AG04450 (cell line): ENCODE measurements at places on chromosomes 2 and 18.
A peak's percentile ranks its signal among the peaks of the same experiment; 100 is the strongest.

- DNase-seq, result no peak
Observed at GRCh38 chr18:77203071-77203470, 46.6 kb upstream of the GALR1 start.

DNA sequence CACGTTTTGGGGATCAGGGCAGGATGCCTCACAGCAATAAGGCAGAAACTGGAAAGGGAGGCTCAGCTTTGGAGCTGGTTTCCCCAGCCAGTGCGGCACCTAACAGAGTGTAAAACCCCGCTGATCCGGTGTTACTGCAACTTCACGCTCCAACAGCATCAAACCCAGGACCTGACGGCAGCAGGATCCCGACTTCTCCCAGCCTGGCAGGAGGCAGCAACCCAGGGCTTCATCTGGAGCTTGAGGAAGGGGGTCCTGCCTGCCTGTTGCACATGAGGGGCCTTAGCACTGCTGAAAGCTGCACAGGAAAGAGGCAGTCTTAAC lies 209.8 kb downstream of the MGAT5 start:
- no peak for DNase-seq

GRCh38 chr2:239948100-239948881 lies 76.9 kb downstream of the NDUFA10 start:
- DNase-seq, result no peak

- DNase-seq, result no peak
Observed at GRCh38 chr18:8413751-8414150, 195.5 kb upstream of the RAB12 start.

GRCh38 chr2:120294008-120294340 lies 41.3 kb downstream of the RALB start:
- no peak for DNase-seq

DNA sequence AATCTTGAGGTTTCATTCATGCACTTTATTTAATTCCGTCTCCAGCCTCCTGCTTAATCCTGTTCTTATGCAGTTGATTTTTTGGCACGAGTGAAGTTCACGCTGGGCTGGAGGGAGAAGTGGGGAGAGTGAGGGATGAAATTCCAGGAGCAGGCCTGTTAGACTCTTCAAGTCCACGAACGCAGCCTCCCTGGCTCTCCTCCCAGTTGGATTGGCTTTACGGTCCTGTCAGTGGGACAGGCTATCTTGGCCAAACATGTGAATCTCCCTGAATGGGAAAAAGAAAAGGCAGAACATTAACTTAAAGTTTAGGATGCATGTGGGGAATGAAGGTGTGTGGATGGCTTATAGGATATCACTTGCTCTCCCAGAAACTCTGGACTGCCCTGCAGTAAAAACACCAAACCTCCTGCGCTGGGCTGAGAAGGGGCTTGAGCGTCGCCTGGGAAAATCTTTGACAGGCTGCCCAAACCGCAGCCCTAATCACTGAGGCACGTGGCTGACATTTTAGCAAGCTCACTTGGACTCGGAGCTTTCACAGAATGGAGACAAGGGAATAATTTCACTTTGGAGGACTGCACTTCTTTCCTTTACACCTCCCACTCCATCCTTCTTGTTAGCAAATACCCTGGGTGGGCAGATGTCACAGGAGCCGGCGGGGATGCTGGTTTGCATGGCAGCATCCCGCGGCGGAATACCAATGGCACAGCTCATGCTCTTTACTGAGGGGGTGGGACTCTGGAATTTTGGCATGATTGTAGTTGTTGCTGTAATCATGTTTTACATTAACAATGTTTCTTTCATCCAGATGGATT lies 93.9 kb downstream of the ACKR3 start:
- no peak for DNase-seq

GRCh38 chr2:66058675-66059074 lies 376.2 kb upstream of the MEIS1 start:
- no peak for DNase-seq

DNA sequence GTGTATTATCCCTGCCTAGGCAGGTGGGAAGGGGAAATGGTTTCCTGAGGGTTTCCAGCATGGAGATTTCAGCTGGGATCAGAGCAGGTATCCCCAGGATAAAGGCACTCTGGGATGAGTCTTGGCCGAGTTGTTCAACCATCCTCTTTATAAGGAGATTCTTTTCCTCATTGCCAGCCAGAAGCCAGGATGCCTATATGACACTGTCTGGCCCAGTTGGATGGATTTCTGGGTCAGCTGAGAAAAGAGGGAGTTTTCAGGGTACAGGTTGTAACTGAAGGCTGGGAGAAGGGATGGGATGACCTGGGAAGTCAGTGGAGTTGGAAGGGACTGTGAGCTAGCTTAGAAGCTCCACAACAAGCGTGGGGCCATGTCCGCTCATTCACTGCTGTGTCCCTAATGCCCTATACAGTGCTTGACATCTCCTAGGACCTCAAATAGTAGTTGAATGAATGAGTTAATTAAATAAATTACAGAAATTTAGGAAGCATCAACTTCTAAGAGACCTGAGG lies 8.3 kb downstream of the RHOB start:
- DNase-seq, result no peak

GRCh38 chr2:123738643-123739042 lies 286.4 kb upstream of the CNTNAP5 start:
- DNase-seq, result no peak

DNA sequence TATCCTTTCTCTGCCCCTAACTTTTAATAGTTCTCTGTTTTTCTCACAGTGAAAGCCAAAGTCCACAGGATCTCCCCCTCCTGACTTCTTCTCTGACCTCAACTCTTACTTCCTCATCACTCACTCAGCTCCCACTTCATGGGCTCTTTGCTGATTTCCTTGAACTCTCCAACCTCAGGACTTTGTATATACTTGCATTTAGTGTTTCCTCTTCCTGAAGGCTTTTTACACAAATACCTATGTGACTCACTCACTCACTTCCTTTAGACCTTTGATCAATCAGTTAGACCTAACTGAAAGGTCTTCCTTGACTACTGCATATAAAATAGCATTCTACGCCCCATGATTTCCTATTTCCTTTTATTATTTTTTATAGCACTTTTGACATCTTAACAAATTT lies 233.1 kb upstream of the MEX3C start:
- no peak for DNase-seq

DNA sequence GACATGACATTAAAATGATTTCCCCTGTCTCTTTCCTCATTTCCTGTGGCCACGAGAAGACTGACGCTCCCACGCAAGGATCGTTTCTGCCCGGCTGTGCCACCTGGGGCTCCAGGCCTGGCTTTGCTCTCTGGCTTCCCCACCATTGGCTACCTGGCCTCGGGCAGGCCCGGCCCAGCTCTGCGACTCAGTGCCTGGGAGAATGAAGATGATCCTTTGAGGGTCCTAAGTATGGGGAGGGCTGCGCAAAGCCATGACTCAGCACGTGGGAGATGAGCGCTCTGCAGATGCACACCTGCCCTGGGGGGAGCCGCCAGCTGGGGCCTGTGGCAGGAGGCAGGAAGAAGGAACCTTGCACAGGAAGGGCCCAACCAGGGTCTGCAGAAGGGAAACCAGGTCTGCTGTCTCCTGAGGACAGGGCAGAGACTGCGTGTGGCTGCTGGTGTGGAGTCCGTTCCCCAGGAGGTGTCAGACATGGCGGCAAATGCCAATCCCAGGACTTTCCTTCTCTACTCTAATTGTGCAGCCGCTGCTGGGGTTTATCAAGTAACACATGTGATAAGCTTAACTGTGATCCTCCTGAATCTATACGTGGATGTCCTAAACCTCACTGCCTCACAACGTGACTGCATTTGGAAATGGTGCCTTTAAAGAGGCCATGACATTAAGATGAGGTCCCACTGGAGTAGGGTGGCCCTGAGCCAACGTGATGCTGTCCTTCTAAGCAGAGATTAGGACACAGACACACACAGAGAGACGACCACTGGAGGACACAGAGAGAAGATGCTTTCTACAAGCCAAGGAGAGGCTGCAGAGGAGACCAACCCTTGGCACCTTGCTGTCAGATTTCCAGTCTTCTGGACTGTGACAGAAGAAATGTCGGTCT lies 32.9 kb downstream of the MBP start:
- DNase-seq, result no peak

GRCh38 chr2:203572316-203572715 lies 37.2 kb upstream of the RAPH1 start:
- DNase-seq, result no peak

GRCh38 chr2:5694306-5694705 lies 2.1 kb downstream of the SOX11 start:
- no peak for DNase-seq

DNA sequence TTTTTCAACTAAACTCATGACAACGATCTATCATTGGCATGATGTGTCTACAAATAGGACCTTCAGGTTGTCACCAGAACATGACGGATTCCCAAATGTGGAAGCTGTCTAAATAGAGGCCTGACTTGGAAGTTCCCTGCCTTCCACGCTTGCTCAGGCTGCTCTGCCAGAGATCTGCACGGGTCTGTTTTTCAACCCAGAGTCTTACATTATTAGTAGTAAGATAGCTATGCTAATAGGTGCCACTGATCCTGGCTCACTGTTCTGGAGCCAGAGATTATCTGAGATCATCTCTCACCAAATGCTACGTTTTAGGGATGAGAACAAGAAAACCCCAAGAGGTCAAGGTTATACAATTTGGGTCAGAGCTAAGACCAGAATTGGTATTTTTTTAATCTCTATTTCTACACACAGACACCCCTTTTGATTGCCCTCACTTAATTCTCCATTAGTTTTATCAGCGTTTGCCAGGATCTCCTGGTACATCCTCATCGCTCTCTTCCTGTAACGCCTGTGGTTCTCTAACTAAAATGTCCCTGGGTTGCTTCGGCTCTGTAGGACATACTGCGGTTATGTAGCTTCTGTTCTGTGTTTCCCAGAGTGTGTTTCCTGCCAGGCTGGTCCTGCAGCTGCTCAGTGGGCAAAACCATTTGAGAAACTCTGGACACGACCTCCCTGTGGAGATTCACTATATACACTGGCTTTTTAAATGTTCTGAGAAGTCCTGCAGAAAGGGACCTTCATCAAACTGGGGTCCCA lies 5.7 kb downstream of the CDC42EP3 start:
- no peak for DNase-seq

- no peak for DNase-seq
Observed at GRCh38 chr18:3498698-3499471, 48.9 kb downstream of the TGIF1 start.

GRCh38 chr2:61493523-61493942 lies 22.6 kb upstream of the USP34 start:
- DNase-seq, result no peak

DNA sequence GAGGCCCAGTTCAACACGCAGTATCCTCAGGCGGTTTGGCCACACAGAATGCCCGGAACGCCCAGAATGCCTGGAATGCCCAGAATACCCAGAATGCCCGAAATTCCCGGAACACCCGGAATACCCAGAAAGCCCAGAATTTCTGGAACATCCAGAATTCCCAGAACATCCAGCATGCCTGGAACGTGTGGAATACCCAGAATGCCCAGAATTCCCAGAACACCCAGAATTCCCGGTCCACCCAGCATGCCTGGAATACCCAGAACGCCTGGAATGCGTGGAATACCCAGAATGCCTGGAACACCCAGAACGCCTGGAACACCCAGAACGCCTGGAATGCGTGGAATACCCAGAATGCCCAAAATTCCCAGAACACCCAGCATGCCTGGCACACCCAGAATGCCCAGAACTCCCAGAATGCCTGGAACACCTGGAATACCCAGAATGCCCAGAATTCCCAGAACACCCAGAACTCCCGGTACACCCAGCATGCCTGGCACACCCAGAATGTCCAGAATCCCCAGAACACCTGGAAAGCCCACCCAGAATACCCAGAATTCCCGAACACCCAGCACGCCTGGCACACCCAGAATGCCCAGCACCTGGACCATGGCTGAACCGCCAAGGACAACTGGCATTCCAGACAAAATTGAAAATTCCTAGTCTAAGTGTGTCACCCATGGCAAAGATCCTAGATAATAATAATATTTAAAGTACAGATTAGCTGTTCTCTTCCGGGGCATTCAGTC lies 487.4 kb upstream of the SALL3 start:
- DNase-seq, result no peak

- DNase-seq, result no peak
Observed at GRCh38 chr2:136250131-136250530, 132.2 kb upstream of the CXCR4 start.

DNA sequence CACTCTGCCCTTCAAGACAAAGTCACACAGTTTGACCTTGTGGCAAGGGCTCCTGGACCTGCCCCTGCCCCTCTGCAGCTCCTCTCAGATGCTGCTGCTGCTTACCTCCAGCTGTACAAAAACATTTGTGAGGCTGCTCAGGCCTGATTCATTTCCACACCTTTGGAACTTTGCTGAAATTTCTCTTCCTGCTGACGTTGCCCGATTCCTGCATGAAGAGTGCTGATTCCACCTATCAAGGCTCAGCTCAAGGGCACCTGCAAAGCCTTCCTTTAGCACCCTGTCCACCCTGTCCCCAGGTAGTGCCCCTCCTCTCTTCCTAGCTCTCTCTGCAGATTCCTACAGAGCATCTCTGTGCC lies 738.3 kb upstream of the HS6ST1 start:
- DNase-seq, result no peak

GRCh38 chr2:60794271-60794863 lies 38.3 kb downstream of the PAPOLG start:
- no peak for DNase-seq

DNA sequence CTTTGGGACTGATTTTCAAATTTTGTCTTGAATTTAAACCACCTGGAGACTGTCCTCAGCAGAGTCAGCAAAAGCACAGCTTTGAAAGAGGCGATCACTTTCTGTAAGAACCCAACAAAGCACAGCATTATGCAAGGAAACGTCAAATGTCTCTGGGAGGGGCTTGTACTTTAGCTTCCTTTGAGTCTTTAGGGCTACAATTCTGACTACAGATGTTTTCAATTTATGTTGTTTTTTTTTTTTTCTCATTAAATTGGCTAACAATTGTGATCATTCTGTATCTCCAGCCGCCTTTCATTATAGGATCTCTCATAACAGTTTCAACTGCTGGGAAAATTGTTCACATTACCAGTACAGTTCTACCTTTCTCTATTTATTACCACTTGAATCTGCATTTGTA lies 48.3 kb downstream of the COL3A1 start:
- peak; percentile 65 for DNase-seq

DNA sequence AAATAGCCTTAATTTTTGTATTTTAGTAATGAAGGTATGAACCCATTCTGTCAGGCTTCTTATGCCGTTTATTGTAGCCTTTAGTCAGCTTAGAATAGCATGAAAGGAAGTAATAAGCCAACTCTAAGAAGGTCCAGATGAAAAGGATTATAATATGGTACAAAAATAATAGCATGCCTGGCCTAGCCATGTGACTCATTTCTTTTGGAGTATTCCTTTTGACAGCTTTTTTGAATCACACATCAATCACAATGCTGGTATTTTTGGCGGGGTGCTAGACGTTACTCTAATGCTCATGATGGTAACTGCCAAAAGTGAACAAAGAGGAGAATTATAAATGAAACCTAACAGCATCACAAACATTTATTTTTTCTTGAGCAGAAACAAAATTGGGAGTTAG lies 19.9 kb downstream of the FMNL2 start:
- DNase-seq, result no peak

- no peak for DNase-seq
Observed at GRCh38 chr2:26035090-26035743, 1.3 kb downstream of the RAB10 start.
